ENCODE measurements at places on chromosomes 7 and 10.

- peak; percentile 38 for DNase-seq
Measured at GRCh38 chr7:18361756-18362155, 133.8 kb upstream of the HDAC9 start.

- no peak for DNase-seq
Measured at GRCh38 chr10:71297343-71297742, 21.7 kb upstream of the SLC29A3 start.

GRCh38 chr7:80380957-80381356, 130.9 kb downstream of the GNAT3 start:
- DNase-seq = no peak

- DNase-seq = no peak
Measured at GRCh38 chr10:70542565-70542938, 60.0 kb downstream of the PRF1 start.

All from colonic mucosa (tissue), 4 donors.